ENCODE measurements at places on chromosomes 2 and 18. TPM values are rescaled to one million over a fixed set of nuclear protein-coding genes. Genes with fewer than 3 reads are reported as not detected.
A peak's percentile ranks its signal among the peaks of the same experiment; 100 is the strongest.

- ATAC-seq, result no peak
Observed at GRCh38 chr2:182548031-182548950, 121.5 kb upstream of the PDE1A start.

GRCh38 chr2:32752205-32752604 lies 124.4 kb downstream of the TTC27 start:
- no peak for ATAC-seq

Gene OXER1
- total RNA-seq, result 0.37 TPM

Gene SDC1
- 20.7 TPM for total RNA-seq

- ATAC-seq, result no peak
Observed at GRCh38 chr2:134630504-134631159, 88.2 kb downstream of the TMEM163 start.

GRCh38 chr2:239445771-239446524 lies 45.1 kb upstream of the HDAC4 start:
- ATAC-seq, result peak; percentile 71

- ATAC-seq, result no peak
Observed at GRCh38 chr2:238313289-238313990, 6.9 kb upstream of the TRAF3IP1 start.

DNA sequence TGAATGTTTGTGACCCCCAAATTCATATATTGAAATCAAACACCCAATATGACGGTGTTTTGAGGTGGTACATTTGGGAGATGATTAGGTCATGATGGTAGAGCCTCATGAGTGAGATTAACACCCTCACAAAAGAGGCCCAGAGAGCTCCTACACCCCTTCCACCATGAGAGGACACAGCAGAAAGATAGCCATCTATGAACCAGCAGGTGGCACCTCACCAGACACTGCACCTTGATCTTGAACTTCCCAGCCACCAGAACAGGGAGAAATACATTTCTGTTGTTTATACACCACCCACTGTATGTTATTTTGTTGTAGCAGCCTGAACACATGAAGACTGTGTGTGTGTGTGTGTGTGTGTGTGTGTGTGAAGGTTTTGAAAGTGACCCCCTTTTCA lies 58.1 kb downstream of the ST3GAL5 start:
- ATAC-seq, result no peak

Gene MYO1B
- 33.4 TPM for total RNA-seq

DNA sequence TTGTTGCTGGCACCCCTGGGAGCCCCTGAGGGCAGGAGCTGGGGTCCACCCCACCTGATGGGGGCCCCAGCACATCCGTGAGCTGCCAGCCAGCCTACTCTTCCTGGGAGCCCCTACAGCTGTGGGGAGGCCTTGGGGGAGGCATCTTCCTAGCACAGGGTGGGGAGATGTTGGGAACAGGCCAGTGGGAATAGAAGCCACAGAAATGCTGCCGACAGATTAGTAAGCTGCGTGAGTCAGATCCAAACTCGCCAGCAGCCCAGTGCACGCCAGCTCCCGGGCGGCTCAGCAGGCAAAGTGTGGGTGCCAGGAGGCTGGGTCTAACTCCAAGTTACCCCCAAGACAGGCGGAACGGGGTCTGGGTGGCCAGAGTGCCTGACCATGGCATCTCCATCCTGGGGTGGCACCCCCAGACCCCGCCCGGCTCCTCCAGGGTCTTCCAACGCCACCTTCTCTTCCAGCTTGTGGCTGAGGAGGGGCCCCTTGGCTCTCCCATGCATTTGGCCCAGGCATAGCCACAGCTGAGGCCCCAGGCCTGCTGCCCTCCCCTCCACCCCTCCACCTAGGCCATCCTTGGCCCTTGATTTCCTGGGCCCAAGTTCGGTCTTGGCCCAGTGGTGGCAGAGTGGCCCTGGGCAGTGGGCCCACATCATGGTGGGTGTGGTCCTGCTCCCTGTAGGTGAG lies 15.3 kb downstream of the CROCC2 start:
- ATAC-seq, result no peak

Gene PLEKHH2
- 2.4 TPM for total RNA-seq

Gene KCNIP3
- 1.8 TPM for total RNA-seq

Gene SFXN5
- total RNA-seq, result 31.7 TPM

GRCh38 chr2:105248316-105249070 lies 7.0 kb downstream of the GPR45 start:
- ATAC-seq, result peak; percentile 33

DNA sequence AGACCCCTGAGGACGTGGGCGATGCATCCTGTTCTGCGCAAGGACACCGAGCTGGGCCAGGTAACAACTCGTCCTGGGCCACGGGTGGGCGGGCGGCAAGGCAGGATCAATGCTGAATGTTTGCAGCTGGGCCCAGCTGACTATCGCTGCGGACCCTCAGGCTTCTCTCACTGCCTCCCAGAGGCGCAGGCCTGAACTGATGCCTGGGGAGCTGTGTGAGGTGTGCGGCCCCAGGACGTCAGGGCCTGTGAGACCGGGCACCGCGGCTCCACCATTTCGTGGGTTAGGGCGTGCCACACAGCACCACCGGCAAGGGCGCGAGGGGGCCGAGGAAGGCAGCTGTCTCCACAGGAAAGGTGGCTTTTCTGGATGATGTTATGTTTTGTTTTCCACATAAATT lies 307.4 kb downstream of the NDUFA10 start:
- no peak for ATAC-seq

DNA sequence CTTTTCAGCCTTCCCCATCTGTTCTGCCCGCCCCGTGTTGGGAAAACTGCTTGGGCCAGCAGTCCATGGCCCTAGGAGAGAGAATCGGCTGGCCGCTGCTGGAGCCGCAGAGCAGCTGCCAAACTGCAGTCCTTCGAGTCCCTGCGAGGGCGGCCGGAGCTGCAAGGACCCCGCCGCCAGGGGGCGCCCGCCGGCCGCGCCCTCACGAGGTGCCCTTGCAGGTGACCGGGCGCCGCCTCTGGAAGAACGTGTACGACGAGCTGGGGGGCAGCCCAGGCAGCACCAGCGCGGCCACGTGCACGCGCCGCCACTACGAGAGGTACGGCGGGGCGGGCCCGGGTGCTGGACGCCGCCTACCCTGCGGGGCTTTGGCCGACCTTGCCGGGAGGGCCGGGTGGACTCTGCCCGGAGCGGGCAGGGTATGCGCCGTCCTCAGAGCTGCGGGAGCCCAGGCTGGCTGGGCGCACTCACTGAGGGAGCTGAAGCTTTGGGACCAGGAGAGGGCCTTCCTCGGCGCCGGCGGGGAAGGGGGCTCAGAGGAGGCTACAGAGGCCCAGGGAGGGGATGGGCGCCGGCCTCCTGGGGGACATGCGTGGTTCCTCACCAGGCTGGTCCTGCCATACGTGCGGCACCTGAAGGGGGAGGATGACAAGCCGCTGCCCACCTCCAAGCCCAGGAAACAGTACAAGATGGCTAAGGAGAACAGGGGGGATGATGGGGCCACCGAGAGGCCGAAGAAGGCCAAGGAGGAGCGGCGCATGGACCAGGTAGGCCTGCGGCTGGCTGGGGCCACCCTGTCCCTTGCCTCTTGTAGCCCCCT lies 13.6 kb downstream of the ARID5A start:
- no peak for ATAC-seq

DNA sequence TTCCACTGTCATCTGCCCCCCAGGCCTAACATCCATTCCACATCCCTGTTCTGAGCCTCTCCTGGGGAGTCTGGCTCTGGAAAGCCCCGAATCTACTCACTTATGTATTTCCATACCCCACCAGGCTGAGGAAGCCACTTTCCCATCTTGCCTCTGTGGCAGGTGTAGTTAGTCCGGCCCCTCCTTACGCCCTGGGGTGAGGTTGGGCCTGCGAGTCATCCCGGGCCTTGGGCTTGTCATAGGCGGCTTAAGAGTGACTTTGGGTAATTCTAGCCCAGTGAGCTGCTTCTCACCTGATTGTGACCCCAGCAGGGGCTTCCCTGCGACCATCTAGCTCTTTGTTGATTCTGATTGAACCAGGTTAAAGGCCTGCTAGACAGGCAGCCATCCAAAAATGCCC lies 21.1 kb downstream of the PCARE start:
- peak; percentile 88 for ATAC-seq

DNA sequence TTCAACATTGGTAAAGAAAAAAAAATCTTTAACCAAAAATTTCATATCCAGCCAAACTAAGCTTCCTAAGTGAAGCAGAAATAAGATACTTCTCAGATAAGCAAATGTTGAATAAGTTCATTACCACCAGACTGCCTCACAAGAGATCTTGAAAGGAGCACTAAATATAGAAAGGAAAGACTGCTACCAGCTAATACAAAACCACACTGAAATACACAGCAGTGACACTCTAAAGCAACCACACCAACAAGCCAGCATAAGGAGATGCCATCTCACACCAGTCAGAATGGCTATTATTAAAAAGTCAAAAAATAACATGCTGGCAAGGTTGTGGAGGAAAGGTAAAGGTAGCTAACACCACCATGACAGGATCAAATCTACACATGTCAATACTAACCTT lies 74.0 kb upstream of the LHCGR start:
- ATAC-seq, result no peak

DNA sequence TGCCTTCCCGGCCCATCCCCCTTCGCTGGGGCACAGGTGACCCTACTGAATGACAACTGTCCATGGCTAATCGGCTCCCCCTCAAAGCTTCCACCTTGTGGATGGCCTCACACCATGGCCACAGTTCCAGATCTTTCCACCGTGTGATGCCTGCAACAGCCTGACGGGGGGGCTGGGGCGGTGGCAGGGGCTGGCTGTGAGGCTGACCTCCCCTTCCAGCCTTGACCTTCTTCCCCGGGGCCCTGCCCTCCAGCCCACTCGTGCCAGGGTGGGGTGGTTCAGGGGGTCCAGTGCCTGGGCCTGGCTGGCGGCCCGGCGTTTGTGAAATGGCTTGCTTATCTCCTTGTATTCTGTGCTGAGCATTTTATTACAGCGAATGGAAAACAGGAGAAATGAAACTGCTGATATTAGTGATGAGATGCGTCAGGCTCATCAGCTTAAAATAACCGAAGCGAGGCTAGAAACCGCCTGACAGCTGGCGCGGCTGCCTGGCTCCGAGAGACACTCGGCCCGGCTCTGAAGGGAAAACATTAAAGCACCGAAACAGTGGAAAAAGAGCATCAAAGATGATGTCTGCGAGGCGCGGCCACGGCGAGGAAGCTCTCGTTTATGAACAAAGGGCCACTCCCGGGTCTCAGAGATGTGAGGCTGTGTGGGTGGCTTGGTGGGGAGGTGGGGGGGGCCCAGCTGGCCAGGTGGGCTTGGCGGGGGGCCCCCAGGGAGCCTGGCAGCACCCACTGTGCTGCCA lies 916 bp upstream of the PDCD1 start:
- ATAC-seq, result peak; percentile 82

Gene SH3BP4
- 41.1 TPM for total RNA-seq

- no peak for ATAC-seq
Observed at GRCh38 chr2:126720638-126721037, 64.7 kb downstream of the GYPC start.

DNA sequence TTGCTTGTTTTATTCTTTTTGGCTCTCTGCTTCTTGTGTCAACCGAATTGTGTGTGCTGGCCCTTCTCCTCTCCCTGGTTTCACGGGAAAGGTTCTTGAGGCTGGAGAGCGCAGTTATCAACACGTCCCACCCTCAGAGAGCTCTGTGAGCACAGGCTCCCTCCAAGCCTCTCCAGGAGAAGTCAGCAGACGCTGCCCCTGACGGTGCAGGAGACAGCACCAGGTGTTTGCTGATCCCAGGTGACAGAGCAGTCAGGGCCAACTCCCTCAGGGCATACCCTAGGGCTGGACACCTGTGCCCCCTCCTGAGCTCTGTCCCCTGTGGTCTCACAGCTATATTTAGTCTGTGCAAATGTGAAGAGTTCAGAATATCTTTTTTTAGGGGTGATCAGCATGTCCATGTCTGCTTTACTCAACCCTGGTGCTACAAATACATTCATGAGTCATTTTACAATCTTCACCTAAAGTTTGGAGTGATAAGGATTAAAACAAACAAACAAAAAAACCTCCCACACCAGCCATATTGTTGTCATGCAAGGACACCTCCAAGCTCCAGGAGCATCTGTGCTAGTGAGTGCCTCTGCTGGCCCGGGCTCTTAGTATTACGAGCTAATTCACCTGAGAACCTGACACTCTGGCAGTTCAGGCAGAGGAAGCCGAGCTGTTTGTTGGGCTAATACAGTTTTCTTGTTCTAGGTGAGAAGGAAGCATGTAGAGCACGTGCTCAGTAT lies 65.9 kb upstream of the TMEM200C start:
- no peak for ATAC-seq

Gene REEP1
- 15.3 TPM for total RNA-seq

- ATAC-seq, result no peak
Observed at GRCh38 chr2:37457401-37457901, 113.0 kb downstream of the QPCT start.

Gene ARHGAP25
- total RNA-seq, result 3.6 TPM

GRCh38 chr2:147320146-147320545 lies 524.7 kb upstream of the ACVR2A start:
- ATAC-seq, result no peak

GRCh38 chr18:58847383-58848071 lies 17.1 kb upstream of the ZNF532 start:
- ATAC-seq, result peak; percentile 61

DNA sequence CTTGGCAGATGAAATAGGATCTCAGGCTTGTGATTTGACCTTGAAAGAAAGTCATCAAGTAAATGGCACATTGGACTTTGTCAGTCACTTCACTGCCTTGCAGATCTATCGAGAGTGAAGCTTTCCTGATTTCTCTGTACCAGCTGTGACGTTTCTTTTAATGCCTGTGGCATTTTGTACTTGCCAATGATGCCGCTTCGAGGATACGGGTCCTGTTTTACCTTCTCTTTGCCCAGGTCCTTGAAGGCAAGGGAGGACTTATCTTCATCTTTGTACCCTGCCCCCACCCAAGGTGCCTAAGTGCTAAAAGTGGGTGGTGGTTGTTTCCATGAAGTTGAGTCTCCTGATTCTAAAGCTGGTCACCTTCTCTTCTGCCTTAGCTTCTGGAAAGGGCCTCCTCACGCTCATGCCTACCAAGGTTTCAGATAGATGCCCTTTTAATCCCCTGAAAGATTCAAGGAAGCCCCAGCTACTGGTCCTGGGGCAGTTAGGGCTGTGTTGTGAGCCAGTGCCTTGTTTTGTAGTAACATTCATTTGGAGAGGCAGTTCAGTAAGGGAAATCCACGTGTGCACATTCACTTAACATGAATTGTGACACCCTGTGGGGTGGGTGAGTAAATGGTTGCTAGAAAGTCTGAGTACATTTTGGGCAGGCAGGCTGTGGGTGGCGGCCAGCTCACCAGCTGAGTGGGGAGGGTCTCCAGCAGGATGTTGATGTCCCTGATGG lies 6.1 kb downstream of the LBH start:
- ATAC-seq, result no peak

Gene AMER3
- 11.7 TPM for total RNA-seq

Gene SERPINB13
- 0.11 TPM for total RNA-seq

Gene ZNF516
- 37.0 TPM for total RNA-seq

- peak; percentile 89 for ATAC-seq
Observed at GRCh38 chr2:96832754-96833507, 10.9 kb downstream of the ANKRD23 start.

- no peak for ATAC-seq
Observed at GRCh38 chr2:191029280-191029950, 15.4 kb upstream of the STAT1 start.

Gene ZNF519
- 10.1 TPM for total RNA-seq

GRCh38 chr18:79064228-79064627 lies 5.0 kb upstream of the ATP9B start:
- no peak for ATAC-seq

- ATAC-seq, result no peak
Observed at GRCh38 chr2:42907835-42908234, 115.5 kb upstream of the HAAO start.

Gene PSMD14
- total RNA-seq, result 49.5 TPM

Data from motor neuron (in vitro differentiated cells).